Glutamatergic neuron (in vitro differentiated cells): ENCODE measurements at places on chromosomes 6 and 20. TPM values are rescaled to one million over a fixed set of nuclear protein-coding genes. Genes with fewer than 3 reads are reported as not detected.

DNA sequence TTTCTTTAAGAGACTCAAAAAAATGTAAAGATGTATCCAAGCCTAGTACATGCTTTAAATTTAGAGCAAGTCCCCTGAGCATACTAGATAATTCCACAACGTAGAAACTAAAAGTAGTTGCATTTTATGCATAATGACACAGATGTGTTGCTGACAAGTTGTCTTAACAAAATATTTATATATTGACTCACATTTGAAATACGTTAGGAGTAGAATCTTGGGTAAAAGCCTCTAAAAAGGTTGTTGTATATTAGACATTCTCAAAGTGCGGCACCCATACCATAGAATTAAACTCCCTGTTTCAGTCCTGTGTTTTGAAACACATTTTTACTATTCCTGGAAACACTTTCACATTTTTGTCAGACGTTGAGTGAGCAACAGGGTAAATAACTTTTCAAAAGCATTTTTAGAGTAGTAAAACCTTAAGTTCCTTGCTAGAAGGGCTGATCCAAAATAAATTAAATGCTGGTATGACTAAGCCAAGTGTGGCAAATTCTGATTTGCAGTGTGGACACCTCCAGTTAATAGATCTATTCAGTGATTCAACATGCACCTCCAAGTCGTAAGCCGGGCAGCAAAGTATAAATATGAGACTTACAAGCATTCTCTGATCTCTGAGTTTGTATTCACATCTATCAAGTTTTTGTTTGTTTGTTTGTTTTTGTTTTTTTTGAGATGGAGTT is 97.5 kb downstream of the GMDS start:
- H3K27ac ChIP-seq = no peak overlapping the region
- H3K4me3 ChIP-seq = no peak overlapping the region
- no peaks in the 10 kb centered on the region for H3K36me3 ChIP-seq
- no peak for DNase-seq
- peaks cover 10% of the 10 kb centered on the region for H3K4me1 ChIP-seq

DNA sequence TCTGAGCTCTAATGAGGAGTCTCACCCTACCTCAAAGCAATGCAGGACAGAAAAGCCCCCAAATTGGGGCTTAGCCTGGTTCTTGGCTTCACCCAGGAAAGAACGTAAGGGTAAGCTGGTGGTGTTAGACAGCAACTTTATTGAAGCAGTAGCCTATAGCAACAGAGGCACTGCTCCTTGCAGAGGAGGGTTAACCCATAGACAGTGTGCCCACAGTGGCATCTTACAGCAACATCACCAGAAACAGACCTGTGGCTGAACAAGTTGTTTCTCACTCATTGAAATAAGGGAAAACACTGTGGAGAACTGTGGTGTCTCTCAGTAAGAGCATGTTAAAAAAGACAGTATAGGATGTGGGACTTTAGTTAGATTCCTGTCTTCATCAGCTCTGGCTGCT is 80.4 kb upstream of the SPTLC3 start:
- no peaks in the 10 kb centered on the region for H3K36me3 ChIP-seq
- no peak overlapping the region for H3K27ac ChIP-seq
- H3K4me3 ChIP-seq = no peak overlapping the region
- DNase-seq = no peak
- H3K27me3 ChIP-seq = no peaks in the 10 kb centered on the region
- peaks cover 18% of the 10 kb centered on the region for H3K4me1 ChIP-seq

- peaks cover 6% of the 10 kb centered on the region for H3K4me1 ChIP-seq
- no peaks in the 10 kb centered on the region for H3K36me3 ChIP-seq
- H3K27ac ChIP-seq = no peak overlapping the region
- no peak overlapping the region for H3K4me3 ChIP-seq
- DNase-seq = no peak
Measured at GRCh38 chr6:122352981-122353664, 46.3 kb upstream of the HSF2 start.

GRCh38 chr6:51118792-51119191 is 300.1 kb downstream of the TFAP2B start:
- no peaks in the 10 kb centered on the region for H3K4me1 ChIP-seq
- no peak for DNase-seq
- H3K27ac ChIP-seq = no peak overlapping the region
- H3K27me3 ChIP-seq = peaks cover 5% of the 10 kb centered on the region

Gene NRSN2
- total RNA-seq = 89.3 TPM

Gene OPRM1
- total RNA-seq = not detected

Gene PROKR2
- 0.86 TPM for total RNA-seq
